Activated gamma-delta T cell (primary cell): ENCODE measurements at places on chromosomes 12 and 14.

DNA sequence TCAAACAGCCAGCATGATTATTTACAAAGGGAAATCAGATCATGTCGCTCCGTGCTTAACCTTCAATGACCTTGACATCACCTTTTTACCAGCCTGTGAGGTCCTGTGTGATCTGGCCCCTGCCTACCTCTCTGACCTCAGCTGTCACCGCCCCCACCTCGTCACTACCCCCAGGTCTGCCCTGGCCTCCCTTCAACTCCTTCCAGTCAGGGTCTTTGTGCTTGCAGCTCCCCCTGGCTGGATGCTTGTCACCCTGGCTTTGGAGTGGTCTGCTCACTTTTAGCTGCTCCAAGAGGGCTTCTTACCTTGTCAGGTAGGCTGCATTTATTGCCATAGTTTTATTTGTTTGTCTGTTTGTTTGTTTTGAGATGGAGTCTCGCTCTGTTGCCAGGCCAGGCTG, 8.2 kb upstream of the MAX start:
- DNase-seq, result no peak

DNA sequence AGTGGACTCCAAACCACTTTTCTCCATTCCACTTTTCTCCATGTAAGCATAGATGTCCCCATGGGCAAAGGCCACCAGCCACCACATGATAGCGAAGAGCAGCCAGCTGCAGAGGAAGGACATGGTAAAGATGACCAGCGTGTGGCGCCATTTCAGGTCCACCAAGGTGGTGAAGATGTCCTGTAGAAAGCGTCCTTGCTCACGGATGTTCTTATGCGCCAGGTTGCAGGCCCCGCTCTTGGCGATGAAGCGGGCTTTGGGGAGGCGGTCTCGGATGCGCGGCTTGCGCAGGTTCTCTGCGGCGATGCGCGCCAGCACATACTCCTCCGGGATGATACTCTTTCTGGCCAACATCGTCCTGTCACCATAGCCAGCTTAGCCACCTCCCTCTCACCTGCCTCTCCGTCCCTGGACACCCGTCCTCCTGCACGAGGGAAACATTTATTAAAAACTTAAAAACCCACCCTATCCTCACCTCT, 1.2 kb downstream of the KCNJ8 start:
- no peak for DNase-seq

DNA sequence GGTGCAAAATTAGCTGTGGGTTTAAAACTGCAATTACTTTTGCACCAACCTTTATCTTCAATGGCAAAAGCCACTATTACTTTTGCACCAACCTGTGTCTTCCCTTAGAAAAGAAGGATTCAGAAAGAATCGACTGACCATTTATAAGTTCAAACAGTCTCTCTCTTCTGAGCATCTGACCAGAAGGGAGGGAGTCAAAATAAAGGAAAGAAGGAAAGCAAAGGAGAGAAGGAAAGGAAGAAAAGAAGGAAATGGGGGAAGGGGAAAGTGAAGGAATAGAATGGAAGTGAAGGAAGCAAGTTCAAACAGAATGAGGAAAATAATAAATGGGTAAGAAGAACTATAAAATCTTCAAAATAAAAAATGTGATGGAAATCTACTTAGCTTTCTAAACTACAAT, 57.8 kb downstream of the KDM5A start:
- DNase-seq, result no peak

GRCh38 chr14:76880449-76880848, 54.2 kb downstream of the LRRC74A start:
- no peak for DNase-seq
